ENCODE measurements at places on chromosomes 4 and X. TPM values are rescaled to one million over a fixed set of nuclear protein-coding genes. Genes with fewer than 3 reads are reported as not detected.
A peak's percentile ranks its signal among the peaks of the same experiment; 100 is the strongest.

DNA sequence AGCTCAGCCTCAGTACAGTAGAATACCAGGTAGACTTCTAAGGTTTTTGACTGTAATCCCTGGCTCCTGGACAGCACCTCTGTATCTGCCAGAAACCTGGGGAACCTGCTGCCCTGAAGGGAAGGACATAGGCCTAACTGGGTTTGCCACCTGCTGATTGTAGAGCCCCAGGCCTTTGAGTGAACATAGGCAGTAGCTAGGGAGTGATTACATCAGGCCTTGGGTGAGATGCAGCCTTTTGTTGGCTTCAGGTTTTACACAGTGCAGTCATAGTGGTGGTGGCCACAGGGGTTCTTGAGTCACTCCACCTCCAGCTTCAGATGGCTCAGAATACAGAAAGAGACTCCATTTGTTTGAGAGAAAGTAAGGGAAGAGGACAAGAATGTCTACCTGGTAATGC, 19.3 kb downstream of the IQCM start:
- no peak for DNase-seq

- DNase-seq: no peak
Observed at GRCh38 chr4:2091990-2092668, 33.0 kb downstream of the NAT8L start.

GRCh38 chr4:7168106-7168505, 24.2 kb upstream of the SORCS2 start:
- DNase-seq: no peak

DNA sequence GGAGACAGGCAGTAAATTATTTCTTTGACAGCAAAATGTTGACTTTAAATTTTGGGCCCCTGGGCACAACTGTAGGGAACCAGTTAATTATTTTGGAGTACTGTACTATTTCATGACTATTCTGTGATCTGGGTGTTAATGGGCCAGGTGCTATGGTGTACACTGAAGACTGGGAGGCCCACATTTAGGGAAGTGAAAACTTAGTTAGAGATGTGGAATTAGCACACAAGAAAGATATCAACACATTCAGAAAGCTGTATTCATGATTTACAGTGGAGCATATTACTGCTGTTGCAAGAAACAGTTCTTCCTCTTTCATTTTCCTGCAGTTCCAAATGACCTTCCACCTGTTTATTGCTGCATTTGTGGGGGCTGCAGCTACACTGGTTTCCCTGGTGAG, 12.4 kb downstream of the PLP1 start:
- no peak for DNase-seq

Gene BEX5
- 2.1 TPM for total RNA-seq

- DNase-seq: no peak
Observed at GRCh38 chr4:121219227-121219626, 55.1 kb upstream of the TNIP3 start.

- no peak for DNase-seq
Observed at GRCh38 chr4:74294681-74295080, 13.6 kb upstream of the EPGN start.

DNA sequence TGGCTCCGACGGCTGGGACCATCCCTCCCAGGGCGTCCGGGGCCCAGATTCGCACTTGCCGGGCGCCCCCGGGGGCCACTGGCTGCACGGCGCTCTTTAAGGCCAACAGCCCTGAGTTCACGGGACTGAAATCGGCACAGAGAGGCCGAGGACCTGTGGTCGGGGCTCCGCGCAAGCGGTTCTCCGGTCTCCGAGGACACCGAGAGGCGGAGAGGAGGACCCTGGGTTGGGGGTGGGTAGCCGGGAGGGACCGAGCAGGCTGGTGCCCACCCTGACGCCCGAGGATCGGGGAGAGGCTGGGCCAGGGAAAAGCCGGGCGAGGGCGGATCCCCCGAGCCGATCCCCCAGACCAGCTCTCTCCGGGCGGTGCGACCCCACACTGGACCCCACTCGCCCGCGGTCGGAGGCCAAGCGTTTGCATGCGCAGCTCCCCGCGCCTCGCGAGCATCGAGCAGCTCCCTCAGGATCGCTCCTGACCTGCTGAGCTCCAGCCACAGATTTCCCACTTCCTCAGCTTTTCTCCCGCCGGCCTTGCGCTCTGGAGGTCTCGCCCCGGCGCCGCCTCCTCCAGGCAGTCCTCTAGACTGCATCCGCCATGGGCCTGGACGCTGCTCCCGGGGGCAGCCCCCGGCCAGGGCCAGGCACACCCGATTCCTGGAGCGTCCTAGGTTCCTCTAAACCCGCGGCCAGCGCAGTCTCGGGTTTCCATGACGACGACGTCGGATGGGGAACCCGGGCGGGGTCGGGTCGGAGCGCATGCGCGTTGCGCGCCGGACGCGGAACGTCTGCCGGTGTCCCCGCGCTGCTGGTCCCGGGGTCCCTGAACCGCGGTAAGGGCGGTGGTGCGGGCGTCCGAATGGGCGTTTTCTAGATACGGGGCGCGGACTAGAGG, 17.6 kb upstream of the NAT8L start:
- peak; percentile 92 for DNase-seq

All from mucosa of descending colon (tissue), 3 donors.